Astrocyte of the cerebellum (primary cell): ENCODE measurements at places on chromosomes 5 and 9.

- DNase-seq: no peak
These were observed 1737.9 kb upstream of the C9orf72 start for GRCh38 chr9:29311221-29311620.

GRCh38 chr5:110258460-110259216 is 467.8 kb downstream of the TMEM232 start:
- no peak for DNase-seq

- DNase-seq: no peak
These were observed 66.8 kb downstream of the RAB3C start for GRCh38 chr5:58649716-58650115.

- DNase-seq: no peak
These were observed 58.6 kb downstream of the SLIT3 start for GRCh38 chr5:169242175-169242848.

GRCh38 chr5:25744908-25745307 is 1100.1 kb upstream of the CDH10 start:
- DNase-seq: no peak

GRCh38 chr9:96121136-96121535 is 180.8 kb downstream of the HSD17B3 start:
- no peak for DNase-seq

GRCh38 chr5:109324351-109324750 is 85.4 kb downstream of the PJA2 start:
- DNase-seq: no peak

GRCh38 chr9:34928921-34929320 is 29.2 kb upstream of the PHF24 start:
- no peak for DNase-seq

GRCh38 chr5:112025757-112026156 is 268.8 kb upstream of the NREP start:
- DNase-seq: no peak

DNA sequence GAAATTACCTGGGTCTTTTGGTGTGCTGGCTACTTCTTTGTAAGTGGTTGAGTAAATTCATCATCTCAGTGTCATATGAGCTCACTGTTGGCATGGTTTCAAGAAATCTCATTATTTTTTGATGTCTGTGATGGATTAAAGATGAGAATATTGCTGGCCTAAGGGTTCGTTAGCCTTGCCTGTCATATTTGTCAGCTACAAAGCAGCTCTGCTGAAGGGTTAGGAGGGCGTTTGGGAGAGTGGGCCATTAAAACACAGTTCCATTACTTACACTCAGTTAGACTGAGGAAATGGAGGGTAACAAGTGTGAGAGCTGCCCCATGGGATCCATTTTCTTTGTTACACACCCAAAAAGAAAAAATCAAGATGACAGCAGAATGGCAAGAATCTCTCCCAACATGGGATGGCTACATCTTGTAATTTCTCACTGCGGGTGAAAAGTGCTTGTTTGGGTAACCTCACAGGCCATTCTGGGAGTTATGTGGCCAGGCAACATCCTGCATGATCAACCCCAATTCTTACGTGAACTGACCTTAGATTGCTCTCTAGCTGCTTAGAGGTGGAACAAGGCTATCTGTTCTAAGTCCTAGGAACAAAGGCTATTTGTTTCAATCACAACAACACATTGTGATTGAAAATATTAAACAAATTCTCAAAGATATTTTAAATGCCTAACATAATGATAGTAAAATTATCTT is 609.5 kb upstream of the RGMB start:
- DNase-seq: no peak
